ENCODE measurements at places on chromosomes 6 and 20. TPM values are rescaled to one million over a fixed set of nuclear protein-coding genes. Genes with fewer than 3 reads are reported as not detected.

Gene MCHR2
- total RNA-seq = not detected

Gene LBP
- total RNA-seq = not detected

Gene PPP1R14C
- total RNA-seq = not detected

Gene EYA4
- 0.33 TPM for total RNA-seq

Gene BTBD3
- 33.1 TPM for total RNA-seq

Gene GNMT
- not detected for total RNA-seq

Gene EPB41L2
- 42.1 TPM for total RNA-seq

Gene IMPG1
- not detected for total RNA-seq

Gene PI3
- total RNA-seq = not detected

Gene TCF15
- 8.6 TPM for total RNA-seq

Gene NRSN1
- not detected for total RNA-seq

Gene NOX3
- total RNA-seq = not detected

Gene SLC22A16
- total RNA-seq = not detected

Gene MYL9
- total RNA-seq = 30.7 TPM

Gene PAX1
- total RNA-seq = not detected
